ENCODE measurements at places on chromosomes 3 and 15. TPM values are rescaled to one million over a fixed set of nuclear protein-coding genes. Genes with fewer than 3 reads are reported as not detected.

Gene PP2D1
- total RNA-seq: not detected

Gene ATP10A
- 0.42 TPM for total RNA-seq

Gene CPB1
- total RNA-seq: not detected

Gene IQCH
- 2.6 TPM for total RNA-seq

All from airway epithelial cell (primary cell).